Activated T-cell treated with anti-CD3 and anti-CD28 coated beads, Interleukin-2, amount 50 U/mL, for 4 hours (primary cell): ENCODE measurements at places on chromosomes 2 and 18. TPM values are rescaled to one million over a fixed set of nuclear protein-coding genes. Genes with fewer than 3 reads are reported as not detected.

REG1B gene
- 1.7 TPM for total RNA-seq

OTOS gene
- not detected for total RNA-seq

KCNS3 gene
- total RNA-seq, result not detected

CWC22 gene
- 33.4 TPM for total RNA-seq

DSC1 gene
- total RNA-seq, result not detected

CAPN13 gene
- total RNA-seq, result not detected

KRTCAP3 gene
- total RNA-seq, result 5.2 TPM

DNA sequence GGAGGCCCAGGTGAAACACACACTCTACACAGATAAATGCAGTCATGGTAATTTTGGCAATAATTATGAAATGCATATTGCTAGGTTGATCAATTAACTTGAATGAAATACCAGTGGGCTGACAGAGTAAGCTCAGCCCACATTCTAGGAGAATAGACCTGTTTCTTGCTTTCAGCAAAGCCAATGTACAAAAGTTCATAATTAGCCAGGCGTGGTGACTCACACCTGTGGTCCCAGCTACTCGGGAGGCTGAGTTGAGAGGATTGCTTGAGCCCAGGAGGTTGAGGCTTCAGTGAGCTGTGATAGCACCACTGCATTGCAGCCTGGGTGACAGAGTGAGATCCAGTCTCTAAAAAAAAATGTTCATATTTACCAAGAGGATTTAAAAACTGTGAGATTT, 15.7 kb upstream of the MBP start:
- no peak for DNase-seq

- no peak for DNase-seq
Observed at GRCh38 chr2:9099341-9099751, 95.9 kb upstream of the MBOAT2 start.

DNA sequence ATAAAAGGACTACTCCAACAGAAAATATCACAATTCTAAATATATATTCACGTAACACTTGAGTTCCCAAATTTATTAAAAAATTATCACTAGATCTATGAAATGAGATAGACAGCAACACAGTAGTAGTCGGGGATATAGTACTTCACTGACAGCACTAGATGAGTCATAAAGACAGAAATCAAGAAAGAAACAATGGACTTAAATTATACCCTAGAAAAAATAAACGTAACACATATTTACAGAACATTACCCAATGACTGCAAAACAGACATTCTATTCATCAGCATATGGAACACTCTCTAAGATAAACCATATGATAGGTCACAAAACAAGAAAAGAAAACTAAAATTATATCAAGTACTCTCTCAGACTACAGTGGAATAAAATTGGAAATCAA, 429.4 kb downstream of the MBD2 start:
- no peak for DNase-seq

- no peak for DNase-seq
Observed at GRCh38 chr2:101302016-101302415, 6.5 kb downstream of the RNF149 start.

GRCh38 chr2:45394842-45395241, 216.2 kb downstream of the SRBD1 start:
- no peak for DNase-seq

- no peak for DNase-seq
Observed at GRCh38 chr2:106866641-106867040, 19.3 kb downstream of the ST6GAL2 start.

- DNase-seq, result no peak
Observed at GRCh38 chr2:173271825-173272224, 82.8 kb upstream of the CDCA7 start.

GRCh38 chr2:118709786-118710185, 137.7 kb downstream of the EN1 start:
- DNase-seq, result no peak

- DNase-seq, result peak; percentile 52
Observed at GRCh38 chr2:230924470-230925341, at the start of gene GPR55. TSS of gene GPR55 (minus strand) at chr2:230925242. CDS start at chr2:230910962, 14,280 bp downstream.

- no peak for DNase-seq
Observed at GRCh38 chr18:406677-407076, 93.8 kb downstream of the COLEC12 start.

- DNase-seq, result no peak
Observed at GRCh38 chr2:218017211-218018053, 14.6 kb upstream of the TNS1 start.

- DNase-seq, result no peak
Observed at GRCh38 chr2:12990523-12990922, 273.8 kb downstream of the TRIB2 start.

DNA sequence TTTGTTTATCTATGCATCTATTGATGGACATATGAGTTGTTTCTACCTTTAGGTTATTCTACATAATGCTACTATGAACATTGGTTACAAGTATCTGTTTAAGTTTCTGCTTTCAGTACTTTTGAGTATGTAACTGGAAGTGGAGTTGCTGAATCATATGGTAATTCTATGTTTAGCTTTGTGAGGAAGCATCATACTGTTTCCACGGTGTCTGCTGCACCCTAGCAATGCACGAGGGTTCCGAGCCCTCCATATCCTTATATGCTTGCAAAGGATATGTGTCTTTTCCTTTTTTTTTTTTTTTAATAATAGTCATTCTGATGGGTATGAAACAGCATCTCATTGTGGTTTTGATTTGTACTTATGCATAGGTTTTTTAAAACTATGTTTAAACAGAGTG, 83.7 kb downstream of the FMNL2 start:
- DNase-seq, result no peak

DNA sequence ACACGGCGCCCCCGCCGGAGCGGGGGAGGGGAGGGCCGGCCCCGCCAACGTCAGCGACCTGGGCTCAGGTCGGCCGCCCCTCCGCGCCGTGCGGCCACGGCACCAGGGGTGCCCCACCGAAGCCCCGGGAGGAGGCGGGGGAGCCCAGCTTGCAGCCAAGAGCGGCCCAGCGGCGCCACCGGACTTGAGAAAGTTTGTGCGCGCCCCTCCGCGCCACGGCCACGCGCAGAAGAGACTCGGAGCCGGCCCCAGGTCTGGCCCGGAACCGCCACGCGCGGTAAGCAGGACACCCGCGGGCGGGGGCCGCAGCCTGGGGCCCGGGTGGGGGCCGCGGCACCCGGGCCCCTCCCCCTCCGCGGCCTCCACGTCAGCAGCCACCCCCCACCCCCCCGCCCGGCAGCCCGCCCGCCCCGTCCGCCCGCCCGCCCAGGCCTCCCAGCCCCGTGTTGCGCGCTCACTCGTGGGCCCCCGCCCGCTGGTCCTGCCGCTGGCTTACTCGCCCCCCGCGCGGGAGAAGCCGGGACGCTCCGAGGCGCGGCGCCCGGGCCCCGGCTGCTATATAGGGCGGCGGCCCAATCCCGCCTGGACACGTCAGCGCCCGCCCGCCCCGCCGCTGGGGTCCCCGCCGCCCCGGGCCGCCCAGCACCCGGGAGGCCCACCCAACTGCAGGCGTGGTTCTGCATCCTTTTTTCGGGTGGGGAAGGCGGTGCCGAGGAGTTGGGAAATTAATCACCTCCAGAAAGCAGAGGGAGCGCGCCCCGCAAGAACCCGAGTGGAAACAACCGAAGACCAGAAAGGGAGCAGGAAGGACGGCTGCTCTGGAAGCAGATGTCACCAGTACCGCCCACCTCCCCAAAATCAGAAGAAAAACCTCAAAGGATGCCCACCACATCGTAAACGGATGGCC, 42.9 kb downstream of the HDLBP start:
- peak; percentile 42 for DNase-seq
